Peyer's patch (tissue), 4 donors: ENCODE measurements at places on chromosomes 1 and 21. TPM values are rescaled to one million over a fixed set of nuclear protein-coding genes. Genes with fewer than 3 reads are reported as not detected.

DNA sequence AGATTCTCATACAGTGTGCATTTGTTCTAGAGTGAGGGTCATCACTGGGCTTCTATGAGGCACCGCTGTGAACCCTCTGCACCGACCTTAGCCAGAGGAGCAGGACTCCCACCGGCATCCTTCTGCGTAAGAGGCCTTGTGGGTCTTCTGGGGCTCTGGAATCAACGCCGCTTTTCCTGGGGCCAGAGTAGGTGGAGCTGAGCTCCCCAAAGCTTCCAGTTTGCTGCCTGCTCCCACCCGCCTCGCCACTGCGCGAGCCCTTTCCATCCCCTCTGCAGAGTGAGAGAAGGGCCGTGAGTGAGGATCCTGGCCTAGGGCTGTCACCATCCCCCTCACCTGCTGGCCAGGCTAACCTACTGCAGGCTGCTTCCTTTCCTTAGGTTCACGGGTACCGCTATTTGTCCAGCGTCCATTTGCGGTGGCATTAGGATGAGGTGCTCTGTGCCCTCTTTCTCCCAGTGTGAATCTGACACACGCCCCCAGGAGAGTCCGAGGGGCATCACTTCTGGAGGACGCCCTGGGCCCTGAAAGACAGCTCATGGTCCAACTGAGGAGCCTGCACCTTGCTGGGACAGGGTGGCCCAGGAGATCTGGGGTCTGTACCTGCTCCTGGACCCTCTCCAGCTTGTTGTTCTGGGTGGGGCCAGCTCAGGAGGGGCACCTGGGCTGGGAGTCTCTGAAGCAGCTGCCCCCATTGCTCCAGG, 36.2 kb downstream of the UMODL1 start:
- no peak overlapping the region for H3K27ac ChIP-seq
- H3K36me3 ChIP-seq = no peaks in the 10 kb centered on the region
- DNase-seq = no peak
- H3K27me3 ChIP-seq = no peaks in the 10 kb centered on the region

Gene MCOLN2
- 1.7 TPM for total RNA-seq

GRCh38 chr1:108624069-108624468, 36.8 kb downstream of the HENMT1 start:
- H3K27me3 ChIP-seq = no peaks in the 10 kb centered on the region
- no peak for DNase-seq
- no peak overlapping the region for H3K27ac ChIP-seq
- no peaks in the 10 kb centered on the region for H3K36me3 ChIP-seq

DNA sequence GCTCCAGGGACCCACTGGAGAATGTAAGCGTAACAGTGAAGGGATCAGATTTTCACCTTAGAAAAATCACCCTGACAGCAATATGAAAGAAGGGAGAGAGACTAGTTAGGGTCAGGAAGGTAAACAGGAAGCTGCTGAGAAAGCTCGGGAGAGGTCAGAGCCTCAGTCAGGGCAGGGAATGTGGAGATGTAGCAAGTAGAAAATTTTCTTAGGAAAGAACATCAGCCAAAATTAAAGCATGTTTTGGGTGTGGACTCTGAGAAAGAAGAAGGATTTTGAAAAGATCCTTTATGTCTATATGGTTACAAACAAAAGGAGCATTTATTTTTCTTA, 16.7 kb upstream of the ERICH3 start:
- no peaks in the 10 kb centered on the region for H3K27me3 ChIP-seq
- H3K4me3 ChIP-seq = no peak overlapping the region
- no peak overlapping the region for H3K27ac ChIP-seq
- no peak for DNase-seq

- H3K4me1 ChIP-seq = no peaks in the 10 kb centered on the region
- no peaks in the 10 kb centered on the region for H3K36me3 ChIP-seq
- H3K27ac ChIP-seq = no peak overlapping the region
- H3K27me3 ChIP-seq = no peaks in the 10 kb centered on the region
Observed at GRCh38 chr1:40897513-40897912, 35.4 kb upstream of the CITED4 start.

DNA sequence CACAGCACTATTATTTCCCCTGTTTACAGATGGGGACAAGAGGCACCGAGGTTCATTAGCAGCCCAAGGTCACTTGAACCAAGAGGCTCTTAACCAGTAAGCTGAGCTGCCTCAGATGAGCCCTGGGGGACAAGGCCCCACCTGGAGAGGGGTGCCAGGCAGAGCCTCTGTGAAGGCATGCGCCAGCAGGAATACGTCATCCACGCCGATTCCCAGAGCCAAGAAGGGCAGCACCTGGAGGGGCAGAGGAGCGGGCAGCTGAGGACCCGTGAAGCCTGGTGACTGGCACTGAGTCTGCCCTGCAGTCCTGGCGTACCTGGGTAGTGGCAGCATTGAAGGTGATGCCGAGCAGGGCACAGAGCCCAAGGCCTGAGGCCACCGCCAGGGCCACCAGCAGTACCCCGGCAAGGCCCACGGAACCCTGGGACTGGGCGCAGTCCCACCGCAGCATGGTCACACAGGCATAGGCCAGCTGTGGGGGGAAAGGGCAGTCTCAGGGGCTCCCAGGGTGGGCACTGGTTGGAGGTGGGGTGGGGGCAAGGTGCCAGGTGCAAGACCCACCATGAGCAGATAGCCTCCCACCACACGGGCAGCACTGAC, 14.1 kb downstream of the PTCH2 start:
- H3K27me3 ChIP-seq = no peaks in the 10 kb centered on the region
- H3K36me3 ChIP-seq = no peaks in the 10 kb centered on the region
- no peak overlapping the region for H3K4me3 ChIP-seq
- DNase-seq = no peak

DNA sequence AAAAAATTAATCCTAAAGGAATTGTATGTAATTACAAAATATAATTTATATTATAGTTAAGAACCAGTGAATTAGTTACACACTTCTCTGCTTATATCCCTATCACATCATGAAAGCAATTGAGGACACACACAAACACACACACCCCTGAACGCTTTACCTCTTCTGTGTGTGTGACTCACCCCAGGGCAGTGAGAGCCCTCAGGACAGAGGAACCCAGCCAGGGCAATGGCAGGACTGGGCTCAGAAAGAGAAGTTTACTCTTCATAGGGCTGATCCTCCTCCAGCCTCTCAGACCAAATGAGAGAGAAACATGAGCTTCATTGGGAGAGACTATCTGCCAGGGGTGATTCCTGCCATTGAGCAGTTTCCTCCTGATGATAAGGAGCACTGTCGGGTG, 38.1 kb downstream of the SLC44A3 start:
- no peak overlapping the region for H3K4me3 ChIP-seq
- DNase-seq = no peak
- H3K36me3 ChIP-seq = no peaks in the 10 kb centered on the region
- H3K27me3 ChIP-seq = no peaks in the 10 kb centered on the region
